AML-193 (cell line): ENCODE measurements at places on chromosomes 6 and 20.

DNA sequence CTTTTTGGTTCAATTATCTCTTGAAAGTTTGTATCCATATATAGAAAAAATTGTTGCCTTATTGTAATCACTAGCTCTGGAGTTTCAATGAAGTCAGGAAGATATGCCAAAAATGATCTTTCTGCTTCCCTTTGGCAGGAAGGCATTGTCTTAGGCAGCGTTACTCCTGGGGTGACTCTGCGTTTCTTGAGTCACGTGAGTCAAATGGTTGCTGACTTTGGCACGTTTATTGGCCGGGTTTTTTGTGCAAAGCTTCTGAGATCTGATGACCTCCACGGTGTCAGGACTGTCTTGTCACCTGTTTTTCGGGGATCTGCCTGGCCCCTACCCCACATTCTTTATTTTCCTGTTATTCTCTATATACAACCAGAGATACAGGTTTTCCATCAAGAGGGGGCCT lies 10.4 kb downstream of the PHACTR3 start:
- no peak for DNase-seq

DNA sequence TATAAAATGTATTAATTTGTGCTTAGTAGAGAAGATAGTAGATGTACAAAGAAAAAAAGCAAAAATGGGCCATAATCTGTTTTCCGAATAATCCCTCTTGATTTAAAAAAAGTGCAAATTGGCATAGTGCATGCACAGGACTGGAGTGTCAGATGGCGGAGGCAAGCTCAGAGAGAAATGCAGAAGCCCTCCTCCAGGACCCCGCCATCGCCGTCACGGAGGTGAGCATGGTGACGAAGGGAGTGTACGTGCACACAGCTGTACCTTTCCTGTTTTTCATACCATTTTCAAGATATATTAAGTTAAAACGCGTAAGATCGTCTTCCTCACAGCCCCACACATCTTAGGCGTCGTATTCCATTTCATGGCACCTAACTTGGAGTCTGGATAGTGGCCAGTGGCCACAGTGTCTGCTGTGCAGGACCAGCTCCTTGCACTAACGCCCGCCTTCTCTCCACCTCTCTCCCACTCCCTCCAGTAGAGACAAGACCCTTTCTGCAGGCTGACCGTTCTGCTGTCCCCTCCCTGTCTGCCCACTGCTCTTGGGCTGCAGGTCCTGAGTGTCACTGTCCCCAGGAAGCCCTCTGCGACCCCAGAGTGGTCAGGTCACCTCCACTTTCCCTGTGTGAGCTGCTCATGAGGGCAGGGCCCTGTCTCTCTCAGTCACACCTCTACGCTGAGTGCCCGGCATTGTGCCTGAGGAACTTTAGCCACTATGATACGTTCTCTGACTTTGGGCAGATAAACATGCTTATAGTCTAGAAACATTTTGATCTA lies 9.8 kb downstream of the DUSP22 start:
- no peak for DNase-seq

DNA sequence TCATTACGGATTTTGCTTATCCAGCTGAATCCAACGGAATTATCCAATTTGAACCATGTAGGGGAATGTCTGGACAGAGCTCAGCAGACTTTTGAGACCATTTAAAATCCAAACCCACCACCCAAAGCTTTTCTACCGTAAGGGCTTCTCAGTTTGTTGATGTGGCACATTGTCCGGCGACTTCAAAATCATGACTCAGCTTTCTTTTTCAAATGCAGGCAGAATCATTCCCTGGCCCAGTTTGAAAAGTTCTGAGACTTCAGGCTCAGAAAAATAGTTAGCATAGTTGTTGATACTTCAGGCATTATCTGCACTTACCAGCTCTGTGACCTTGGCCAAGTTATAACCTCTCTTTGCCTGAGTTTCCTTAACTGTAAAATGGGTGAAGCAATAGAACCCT lies 182.2 kb downstream of the PTPRT start:
- DNase-seq, result no peak

- no peak for DNase-seq
Observed at GRCh38 chr6:113347436-113347835, 509.7 kb upstream of the MARCKS start.

DNA sequence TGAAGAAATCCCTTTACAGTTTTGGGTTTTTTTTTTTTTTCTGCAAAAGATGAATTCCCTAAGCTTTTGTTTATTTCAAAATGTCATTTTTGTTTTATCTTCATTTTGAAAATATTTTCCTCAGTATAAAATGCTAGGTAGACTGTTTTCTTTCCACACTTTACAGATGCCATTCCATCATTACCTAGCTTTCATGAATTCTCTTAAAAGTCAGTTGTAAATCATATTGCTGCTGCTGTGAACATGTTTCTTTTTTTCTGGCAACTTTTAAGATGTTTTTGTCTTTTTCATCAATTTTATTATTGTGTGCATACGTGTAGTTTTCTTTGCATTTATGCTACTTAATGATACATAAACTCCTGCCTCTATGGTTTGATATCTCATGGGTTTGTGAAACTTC lies 168.3 kb downstream of the FAXC start:
- DNase-seq, result no peak
